ENCODE measurements at places on chromosomes 11 and 22.

- DNase-seq = no peak
Measured at GRCh38 chr11:68441466-68442230, 18.9 kb upstream of the PPP6R3 start.

DNA sequence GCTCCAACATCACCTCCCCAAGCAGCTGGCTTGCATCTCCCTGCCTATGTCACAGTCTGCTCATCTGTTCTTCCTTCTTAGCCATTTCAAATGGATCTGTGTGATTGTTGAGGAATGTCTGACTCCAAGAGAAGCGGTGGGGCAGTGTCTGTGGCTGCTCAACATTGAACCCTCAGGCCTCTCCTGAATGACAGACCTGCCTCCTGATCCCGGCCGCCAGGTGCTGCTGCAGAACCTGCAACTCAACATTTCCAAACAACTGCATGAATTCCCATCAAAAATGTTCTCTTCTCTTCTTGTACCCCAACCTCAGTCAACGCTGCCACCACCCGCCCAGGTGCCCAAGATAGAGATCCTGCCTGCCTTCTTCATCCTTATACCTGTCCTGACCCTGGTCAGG is 132.5 kb downstream of the FBXO7 start:
- no peak for DNase-seq

DNA sequence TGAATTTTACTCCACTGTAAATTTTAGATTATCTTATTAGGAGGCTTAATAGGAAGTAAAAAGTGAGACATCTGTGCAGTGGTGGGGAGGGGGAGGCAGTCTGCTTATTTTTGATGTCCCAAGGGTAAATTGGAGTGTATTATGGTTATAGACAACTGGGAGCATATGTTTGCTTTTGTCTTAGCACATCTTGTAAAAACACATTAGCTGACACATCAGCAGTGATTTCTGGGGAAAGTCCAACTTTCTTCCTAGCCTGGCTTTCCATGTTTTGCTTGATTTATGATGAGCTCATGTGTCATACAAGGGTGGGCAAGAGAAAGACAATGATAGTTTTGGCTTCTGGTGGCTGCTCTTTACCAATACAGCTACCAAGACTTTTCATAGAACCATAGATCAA is 4.0 kb downstream of the ANO3 start:
- DNase-seq = no peak

DNA sequence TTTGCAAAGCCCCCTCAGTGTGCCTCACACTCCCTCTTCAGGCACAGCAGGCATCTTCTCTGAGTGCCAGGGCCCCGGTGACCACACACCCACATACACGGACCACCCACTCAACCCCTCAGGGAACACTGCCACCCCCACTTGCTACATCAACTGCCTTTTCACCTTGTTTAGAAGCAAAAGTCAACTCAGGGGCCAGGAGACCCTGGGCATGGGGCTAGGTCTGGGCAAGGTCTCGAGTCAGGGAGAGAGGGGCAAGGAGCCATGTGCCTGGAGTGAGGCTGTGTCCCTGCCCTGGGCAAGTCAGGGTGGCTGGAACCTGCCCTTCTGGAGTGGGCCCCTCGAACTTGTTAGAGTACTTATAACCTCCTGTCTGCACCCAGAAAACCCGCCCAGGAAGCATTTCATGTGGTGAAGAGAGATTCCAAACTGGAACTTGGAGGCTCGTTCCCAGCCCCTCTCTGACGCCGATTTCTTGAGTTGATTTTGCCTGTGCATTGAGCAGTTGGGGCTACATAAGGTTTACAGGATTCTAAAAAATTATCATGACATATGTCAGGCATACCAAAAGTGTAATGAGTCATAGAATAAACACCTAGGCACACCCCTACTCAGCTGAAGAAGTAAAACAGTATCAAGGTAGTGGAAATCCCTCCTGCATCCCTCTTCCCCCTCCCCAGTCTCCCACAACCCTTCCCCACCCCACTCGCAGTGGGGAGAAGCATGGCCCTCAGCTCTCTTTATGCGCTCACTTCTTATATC is 74.3 kb downstream of the MYEOV start:
- DNase-seq = no peak

- no peak for DNase-seq
Measured at GRCh38 chr11:2916892-2917645, 12.2 kb downstream of the PHLDA2 start.

- no peak for DNase-seq
Measured at GRCh38 chr11:59756558-59756840, 1.3 kb downstream of the STX3 start.

GRCh38 chr11:9230296-9230695 is 34.9 kb downstream of the DENND5A start:
- no peak for DNase-seq

DNA sequence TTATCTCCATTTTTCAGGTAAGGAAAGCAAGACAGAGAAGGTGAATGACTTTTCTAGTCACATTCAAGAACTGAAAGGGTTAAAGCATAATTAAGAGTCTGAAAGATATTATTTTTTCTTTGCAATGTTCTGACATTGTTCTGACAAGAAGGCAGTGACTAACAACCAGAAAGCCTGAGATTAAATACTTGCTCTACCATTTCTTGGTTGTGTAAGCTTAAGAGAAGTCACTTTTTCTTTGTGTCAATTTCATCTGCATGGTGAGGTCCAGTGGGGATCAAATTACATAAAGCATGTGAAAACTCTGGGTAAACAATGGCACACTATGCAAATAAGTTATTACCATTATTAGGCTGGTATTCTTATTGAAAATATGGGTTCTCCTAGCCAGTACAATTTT is 73.7 kb downstream of the PHF21A start:
- DNase-seq = no peak

- DNase-seq = no peak
Measured at GRCh38 chr11:86588566-86589090, 83.8 kb downstream of the ME3 start.

- DNase-seq = no peak
Measured at GRCh38 chr11:976431-977160, 50.9 kb downstream of the AP2A2 start.

DNA sequence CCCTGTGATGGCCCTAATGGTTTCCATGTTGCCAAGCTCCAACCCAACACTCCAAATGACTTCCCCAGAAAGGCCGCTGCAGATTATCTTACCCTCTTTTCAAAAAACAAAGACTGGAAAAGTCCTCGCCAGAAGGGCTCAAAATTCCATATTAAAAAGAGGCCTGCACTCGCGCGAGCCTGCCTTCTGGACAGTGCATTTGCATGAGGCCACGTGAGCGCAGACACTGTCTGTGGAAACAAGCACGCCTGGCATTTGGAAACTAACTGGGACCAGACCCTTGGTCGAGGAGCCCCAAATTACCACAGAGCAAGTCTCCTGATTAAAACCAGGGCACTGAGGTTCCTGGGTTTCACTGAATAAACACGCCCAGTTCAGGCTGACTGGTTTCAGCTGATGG is 42.9 kb downstream of the ABTB2 start:
- DNase-seq = no peak

DNA sequence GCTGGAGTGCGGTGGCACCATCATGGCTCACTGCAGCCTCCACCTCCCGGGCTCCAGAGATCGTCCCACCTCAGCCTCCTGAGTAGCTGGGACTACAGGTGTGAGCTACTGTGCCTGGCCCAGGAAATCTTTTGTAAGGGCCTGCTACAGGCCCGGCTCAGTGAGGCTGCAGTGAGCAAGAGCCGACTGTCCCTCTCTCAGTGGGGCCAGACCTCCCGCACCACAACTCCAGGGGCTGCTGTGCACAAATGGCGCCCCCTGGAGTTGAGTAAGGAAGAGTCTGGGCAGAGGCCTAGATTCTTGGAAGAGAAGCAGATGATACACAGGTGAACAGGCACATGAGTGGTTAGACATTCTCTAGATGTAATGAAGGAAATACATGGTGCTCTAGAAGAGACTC is 7.0 kb downstream of the SERHL2 start:
- no peak for DNase-seq

GRCh38 chr11:115906171-115906570 is 402.0 kb upstream of the CADM1 start:
- no peak for DNase-seq
